ENCODE measurements at places on chromosomes 2 and 18.

- no peak for DNase-seq
These were observed 91.5 kb downstream of the MREG start for GRCh38 chr2:215921895-215922294.

- DNase-seq: no peak
These were observed 75.8 kb upstream of the MAP3K20 start for GRCh38 chr2:172999641-173000386.

DNA sequence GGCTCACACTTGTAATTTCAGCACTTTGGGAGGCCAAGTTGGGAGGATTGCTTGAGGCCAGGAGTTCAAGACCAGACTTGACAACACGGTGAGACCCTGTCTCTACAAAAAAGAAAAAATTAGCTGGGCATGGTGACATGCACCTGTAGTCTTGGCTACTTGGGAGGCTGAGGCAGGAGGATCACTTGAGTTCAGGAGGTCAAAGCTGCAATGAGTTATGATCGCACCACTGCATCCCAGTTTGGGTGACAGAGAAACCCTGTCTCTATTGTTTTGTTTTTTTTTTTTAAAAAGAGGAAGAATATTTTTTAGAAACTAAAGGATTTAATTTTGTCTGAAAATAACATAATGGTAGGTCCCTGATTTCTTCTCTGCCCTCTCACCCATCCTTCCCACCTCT lies 79.4 kb upstream of the TMEM200C start:
- no peak for DNase-seq

- no peak for DNase-seq
These were observed 136.9 kb downstream of the SLC39A10 start for GRCh38 chr2:195793881-195794280.

GRCh38 chr2:67159929-67160328 lies 237.2 kb upstream of the ETAA1 start:
- no peak for DNase-seq

DNA sequence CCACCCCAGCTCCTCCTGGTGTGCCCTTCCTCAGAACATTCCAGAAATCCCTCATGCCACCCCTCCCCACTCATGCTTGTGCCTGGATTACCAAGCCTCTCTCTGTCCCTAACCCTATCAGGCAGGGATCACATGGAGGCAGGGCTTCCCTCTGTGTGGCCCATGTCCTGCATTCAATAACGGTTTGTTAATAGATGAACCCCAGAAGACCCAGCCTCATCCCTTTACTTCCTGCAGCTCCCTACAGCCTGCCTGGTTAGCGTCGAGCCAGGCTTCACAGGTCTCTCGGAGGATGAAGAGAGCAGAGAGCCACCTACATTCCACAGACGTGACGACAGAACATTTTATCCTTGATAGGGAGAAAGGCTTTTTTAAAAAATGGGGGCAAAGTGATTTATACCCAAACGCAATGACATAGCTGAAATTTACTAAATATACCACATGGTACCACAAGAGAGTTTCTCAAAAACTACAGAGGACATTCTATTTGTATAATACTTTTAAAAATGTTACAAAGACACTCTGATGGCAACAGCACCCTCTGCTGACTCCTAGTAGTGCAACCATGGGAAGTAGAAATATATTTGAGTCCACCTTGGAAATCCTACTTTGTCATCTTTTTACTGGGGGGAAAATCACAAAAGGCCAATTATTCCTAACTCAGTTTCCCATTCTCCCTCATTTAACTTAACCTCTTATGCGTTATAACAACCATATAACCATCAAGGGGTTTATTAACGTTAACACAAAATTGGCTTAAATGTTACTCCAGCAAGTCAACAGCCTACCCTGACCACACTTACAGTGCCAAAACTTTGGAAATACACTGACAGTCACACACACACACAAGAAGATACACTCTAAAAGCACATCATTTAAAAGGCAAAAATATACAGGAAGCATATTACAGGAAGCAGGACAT lies 30.7 kb downstream of the FBXO15 start:
- DNase-seq: peak; percentile 47

Measured in CD4-positive, alpha-beta T cell treated with Interleukin-17A for 4 hours (primary cell).